Astrocyte of the hippocampus (primary cell): ENCODE measurements at places on chromosomes 7 and 10.

DNA sequence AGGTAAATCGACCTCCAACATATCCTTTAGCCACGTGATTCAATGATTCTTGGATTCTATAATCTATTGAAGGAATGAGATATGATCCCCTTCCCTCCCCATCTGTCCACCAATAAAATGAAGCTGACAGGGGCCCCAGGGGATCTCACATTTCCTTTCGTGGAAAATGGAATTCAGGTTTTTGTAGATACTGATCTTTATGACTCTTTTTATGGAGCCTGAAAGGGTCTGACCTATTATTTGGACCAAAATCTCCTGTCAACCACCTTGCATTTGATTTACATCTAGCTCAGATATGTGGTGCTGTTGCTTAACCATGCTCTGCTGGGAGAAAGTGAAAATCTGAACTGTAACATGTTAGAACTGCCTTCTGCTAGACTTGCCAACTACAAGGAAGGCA lies 234.0 kb upstream of the CXCL12 start:
- DNase-seq = no peak

DNA sequence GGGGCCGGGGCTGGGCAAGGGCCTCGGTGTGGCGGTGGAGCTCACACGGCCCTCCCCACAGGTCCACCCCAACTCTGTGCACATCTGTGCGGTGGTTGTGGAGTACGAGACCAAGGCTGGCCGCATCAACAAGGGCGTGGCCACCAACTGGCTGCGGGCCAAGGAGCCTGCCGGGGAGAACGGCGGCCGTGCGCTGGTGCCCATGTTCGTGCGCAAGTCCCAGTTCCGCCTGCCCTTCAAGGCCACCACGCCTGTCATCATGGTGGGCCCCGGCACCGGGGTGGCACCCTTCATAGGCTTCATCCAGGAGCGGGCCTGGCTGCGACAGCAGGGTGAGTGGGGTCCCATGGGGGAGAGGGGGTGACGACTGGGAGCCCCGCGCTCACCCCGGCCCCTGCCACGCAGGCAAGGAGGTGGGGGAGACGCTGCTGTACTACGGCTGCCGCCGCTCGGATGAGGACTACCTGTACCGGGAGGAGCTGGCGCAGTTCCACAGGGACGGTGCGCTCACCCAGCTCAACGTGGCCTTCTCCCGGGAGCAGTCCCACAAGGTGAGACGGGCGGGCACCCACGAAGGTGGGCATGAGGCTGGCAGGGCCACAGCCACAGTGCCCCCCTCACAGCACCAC lies 8.8 kb downstream of the TMEM120A start:
- no peak for DNase-seq

- no peak for DNase-seq
These were observed 143.5 kb upstream of the CDC14C start for GRCh38 chr7:48780862-48781261.

GRCh38 chr10:53107711-53108110 lies 335.1 kb upstream of the MBL2 start:
- DNase-seq = no peak

GRCh38 chr7:47228386-47229014 lies 353.4 kb downstream of the TNS3 start:
- DNase-seq = no peak

DNA sequence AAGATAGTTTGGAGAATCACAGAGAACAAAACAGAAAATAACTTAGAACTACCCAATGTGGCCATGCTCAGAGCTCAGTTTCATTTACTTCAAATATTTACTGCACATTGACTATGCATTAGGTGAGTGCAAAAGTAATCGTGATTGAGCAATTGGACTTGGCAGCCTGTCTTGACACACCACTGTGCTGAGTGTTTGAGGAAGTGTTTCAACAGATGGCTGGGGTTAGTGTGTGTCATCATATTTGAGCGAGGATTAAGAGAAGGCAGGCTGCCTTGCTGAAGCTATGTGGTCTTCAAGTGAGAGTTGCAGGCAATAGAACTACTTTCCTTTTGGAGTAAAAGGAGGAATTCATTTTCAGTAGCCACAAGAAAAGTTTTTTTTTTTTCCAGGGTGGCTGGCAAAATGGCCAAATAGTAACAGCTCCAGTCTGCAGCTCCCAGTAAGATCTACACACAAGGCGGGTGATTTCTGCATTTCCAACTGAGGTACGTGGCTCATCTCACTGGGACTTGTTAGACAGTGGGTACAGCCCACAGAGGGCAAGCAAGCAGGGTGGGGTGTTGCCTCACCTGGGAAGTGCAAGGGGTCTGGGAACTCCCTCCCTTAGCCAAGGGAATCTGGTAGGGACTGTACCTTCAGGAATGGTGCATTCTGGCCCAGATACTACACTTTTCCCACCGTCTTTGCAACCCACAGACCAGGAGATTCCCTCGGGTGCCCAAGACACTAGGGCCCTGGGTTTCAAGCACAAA lies 37.6 kb downstream of the AKR1C4 start:
- DNase-seq = no peak

- no peak for DNase-seq
These were observed 117.3 kb downstream of the PRPF18 start for GRCh38 chr10:13703997-13704536.

DNA sequence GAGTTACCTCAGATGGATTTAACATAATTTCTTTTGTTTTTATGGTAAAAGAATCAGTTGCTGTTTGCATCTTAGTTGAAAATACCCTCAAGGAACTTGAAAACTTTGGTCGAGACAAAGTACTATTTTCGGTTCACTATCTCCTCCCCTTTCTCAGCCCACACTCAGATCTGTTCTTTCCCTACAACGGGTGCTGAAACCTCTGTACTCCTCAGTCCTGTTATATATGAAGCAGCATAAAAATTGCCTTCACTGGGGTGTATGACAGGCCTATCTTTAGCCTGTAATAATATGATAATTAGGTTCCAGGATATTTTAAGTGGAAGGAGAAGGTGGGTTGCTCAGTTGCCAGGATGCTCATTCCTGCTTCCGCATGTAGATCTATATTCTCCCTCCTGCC lies 105.2 kb upstream of the NOBOX start:
- no peak for DNase-seq

DNA sequence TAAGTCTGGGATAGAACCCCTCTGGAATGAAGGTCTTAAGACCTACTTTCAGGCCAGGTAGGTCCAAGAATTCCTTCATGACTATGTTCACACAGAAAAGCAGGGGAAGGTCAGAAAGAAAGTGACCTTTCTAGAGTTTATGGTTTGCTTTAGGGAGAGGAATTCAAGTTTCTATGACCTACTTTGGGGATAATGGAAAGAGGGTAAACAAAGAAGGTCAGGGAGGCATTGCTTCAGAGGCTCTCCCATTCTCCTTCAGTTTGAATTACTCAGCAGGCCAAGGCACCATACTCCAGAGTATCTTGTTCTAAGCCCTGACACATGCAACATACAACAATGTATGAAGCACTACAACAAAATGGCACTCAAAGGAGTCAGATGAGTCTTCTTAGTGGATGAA lies 11.5 kb upstream of the MACC1 start:
- DNase-seq = no peak

- peak; percentile 24 for DNase-seq
These were observed 49.8 kb downstream of the SEMA3E start for GRCh38 chr7:83599131-83599530.
